ENCODE measurements at places on chromosomes 2 and 18.

GRCh38 chr2:113891265-113891959 is 1.5 kb downstream of the ACTR3 start:
- no peak for DNase-seq

GRCh38 chr2:174603280-174603679 is 5.7 kb upstream of the WIPF1 start:
- DNase-seq = no peak

- DNase-seq = no peak
Measured at GRCh38 chr2:178530625-178531142, 50.4 kb downstream of the PLEKHA3 start.

DNA sequence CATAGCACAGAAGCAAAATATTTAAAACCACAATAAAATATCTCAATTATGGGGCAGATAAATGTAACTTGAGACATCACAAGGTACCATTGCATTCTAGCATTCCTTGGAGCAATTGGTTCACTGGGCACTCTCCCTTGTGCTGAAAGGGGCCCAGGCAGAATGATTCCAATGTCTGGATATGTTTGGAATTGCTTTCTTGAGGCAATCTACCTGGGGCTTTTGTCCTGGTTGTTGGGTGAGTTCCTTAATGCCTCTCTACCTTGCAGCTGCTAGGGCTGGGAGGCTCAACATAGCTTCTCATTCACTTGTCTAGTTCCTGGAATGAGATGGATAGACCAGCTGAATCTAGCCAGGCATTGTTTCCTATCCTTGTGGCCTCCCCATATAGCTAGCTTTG is 539.6 kb upstream of the FSHR start:
- no peak for DNase-seq

DNA sequence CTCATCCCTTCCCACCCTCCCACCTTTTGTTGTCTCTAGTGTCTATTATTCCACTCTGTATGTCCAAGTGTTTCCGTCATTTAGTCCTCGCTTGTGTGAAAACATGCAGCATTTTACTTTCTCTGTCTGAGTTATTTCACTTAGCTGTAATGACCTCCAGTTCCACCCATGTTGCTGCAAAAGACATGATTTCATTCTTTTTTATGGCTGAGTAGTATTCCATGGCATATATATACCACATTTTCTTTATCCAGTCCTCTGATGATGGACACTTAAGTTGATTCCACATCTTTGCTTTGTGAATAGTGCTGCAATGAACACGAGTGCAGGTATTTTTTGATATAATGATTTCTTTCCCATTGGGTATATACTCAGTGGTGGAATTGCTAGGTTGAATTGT is 296.7 kb downstream of the MBD5 start:
- no peak for DNase-seq

DNA sequence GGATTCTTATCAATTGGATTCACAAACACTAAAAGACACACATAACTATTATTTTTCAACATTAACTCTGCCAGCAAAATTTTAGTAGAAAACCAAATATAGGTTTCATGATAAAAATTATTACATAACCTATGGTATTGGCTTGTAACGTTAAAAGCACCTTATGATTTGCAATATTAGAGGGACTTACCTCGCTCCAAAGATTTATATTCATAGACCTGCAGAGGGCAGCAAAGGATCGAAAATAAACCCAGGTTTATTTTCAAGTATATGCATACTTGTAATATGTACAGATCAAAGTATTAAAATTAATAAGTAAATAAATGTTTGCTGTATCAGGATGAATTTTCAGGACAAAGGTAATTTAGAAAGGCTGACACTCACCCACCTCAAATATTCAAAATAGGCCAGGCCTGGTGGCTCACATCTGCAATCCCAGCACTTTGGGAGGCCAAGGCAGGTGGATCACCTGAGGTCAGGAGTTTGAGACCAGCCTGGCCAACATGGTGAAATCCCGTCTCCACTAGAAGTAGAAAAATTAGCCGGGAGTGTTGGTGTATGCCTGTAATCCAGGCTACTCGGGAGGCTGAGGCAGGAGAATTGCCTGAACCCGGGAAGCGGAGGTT is 45.3 kb downstream of the LRPPRC start:
- DNase-seq = no peak

DNA sequence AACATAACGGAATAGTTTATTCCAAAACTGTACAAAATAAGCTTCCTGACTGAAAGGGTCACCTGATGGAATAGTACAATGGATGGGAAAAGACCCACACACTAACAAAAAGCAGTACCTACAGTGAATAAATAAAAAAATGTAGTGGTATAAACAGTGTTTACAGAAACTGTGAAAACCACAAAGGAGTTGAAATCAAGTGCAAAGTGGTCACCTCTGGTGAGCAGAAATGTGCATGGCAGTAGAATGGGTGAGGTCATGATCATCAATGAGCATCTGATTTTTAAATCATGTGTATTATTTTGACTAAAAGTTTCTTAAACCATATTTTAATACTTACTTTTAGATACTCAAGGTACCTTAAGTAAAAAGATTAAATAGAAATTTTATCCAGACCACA is 11.4 kb downstream of the WDSUB1 start:
- no peak for DNase-seq

DNA sequence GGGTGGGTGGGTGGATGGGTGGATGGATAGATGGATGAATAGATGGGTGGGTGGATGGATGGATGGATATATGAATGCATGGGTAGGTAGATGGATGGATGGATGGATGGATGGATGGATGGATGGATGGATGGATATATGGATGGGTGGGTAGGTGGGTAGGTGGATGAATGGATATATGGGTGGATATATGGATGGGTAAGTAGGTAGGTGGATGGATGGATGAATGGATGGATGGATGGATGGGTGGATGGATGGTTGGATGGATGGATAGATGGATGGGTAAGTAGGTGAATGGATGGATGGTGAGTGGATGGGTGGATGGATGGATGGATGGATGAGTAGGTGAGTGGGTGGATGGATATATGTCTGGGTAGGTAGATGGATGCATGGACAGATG is 36.1 kb downstream of the MCFD2 start:
- DNase-seq = peak; percentile 1

DNA sequence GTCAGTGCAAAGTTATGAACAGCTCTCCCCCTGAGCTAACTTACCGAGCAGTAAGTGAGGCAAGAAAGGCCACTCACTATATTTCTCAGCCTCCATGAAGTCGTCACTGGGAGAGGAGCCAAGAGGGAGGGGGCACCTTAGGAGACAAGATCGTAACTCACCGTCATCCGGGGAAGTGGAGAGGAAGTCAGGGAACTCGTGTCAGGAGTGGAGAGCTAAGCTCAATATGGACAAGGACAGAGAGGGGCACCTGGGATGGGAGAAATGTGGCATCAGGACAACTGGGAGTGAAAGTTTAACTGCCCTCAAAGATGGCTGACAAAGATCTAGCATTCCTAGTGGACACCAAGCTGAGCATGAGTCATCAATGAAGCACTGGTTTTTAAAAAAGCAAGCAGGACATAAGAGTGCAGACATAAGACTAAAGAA is 37.1 kb downstream of the BCL11A start:
- peak; percentile 34 for DNase-seq

DNA sequence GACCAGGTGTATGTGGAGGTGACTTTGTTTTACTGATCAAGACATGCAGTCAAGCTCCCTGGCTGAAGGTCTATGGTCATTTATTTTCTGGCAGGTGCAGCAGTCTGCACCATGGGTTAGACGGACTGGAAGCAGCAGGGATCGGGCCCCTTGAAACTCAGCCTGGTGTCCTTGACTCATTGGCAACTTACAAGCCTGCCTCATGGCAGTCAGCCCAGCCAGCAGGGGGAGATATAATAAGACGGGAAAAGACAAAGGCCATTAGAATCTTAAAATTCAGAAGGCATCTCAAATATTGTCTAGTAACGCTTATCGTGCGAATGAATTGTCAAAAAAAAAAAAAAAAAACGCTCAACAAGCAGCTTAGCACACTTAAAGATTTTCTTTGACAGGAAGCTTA is 308.2 kb downstream of the EN1 start:
- no peak for DNase-seq

- DNase-seq = no peak
Measured at GRCh38 chr2:18883616-18884456, 294.5 kb upstream of the NT5C1B start.

DNA sequence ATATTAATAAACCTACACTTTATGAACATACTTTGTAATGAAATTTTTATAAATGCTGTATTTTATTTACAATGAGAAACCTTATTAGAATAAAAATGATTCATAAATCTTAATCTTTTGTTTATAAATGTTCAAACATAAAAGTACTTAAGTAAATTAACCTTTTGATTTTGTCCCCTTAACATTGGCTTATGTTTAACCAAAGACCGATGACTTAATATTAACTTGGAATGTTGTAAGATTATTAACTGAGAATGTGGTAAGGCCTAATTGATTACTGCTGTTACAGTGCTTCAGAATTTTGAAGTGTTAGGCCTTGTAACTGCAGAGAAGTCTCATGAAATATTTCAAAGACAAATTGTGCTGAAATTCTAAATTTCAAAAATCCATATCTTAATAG is 5.7 kb downstream of the CPS1 start:
- DNase-seq = no peak

- DNase-seq = no peak
Measured at GRCh38 chr18:55488473-55488872, 99.5 kb downstream of the TCF4 start.

- DNase-seq = no peak
Measured at GRCh38 chr2:152046940-152047339, 51.9 kb downstream of the CACNB4 start.

- DNase-seq = no peak
Measured at GRCh38 chr2:233259730-233260129, 8.3 kb downstream of the ATG16L1 start.

- DNase-seq = no peak
Measured at GRCh38 chr2:81266106-81266505, 961.6 kb upstream of the LRRTM1 start.

- no peak for DNase-seq
Measured at GRCh38 chr2:121949271-121949670, 193.8 kb downstream of the TSN start.

DNA sequence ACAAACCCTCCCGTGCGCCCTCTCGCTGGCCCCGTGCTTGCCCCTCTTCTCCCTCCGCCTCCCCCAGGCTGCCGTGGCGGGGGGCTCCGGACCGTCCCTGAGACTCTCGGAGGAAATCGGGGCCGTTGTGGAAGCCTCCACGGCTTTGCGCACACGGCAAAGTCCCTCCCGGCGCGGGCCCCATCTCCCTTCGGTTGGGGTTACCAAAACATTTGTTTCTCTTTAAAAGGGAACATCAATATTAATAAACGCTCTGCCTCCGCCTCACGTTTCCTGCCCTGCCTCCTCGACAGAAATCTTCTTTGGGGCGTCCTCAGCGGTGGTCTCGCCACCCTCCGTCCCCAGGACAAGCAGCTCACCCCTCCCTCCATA is 3.8 kb downstream of the PAX3 start:
- no peak for DNase-seq

DNA sequence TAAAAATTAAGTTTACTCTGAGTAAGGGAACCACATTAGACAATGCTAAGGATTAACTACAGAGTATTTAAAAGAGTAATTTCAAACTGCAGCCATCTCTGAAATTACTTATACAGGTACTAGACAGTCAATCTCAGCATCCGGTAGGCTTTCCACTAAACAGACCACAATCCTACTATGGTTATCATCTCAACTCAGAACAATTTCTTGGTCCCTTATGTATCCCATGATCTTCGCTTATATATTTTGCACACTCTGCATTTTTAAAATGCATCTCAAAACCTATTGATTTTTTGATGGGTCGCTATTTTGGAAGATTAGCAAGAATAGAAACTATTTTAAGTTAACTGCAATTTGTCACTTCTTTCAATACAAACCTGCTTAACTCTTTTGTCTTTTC is 1.4 kb downstream of the PPP4R1 start:
- DNase-seq = no peak
